ENCODE measurements at places on chromosomes 12 and 14.

- DNase-seq, result no peak
Measured at GRCh38 chr14:68391311-68392014, 401.4 kb downstream of the ZFP36L1 start.

- DNase-seq, result no peak
Measured at GRCh38 chr12:104213952-104214351, 1.6 kb upstream of the TXNRD1 start.

DNA sequence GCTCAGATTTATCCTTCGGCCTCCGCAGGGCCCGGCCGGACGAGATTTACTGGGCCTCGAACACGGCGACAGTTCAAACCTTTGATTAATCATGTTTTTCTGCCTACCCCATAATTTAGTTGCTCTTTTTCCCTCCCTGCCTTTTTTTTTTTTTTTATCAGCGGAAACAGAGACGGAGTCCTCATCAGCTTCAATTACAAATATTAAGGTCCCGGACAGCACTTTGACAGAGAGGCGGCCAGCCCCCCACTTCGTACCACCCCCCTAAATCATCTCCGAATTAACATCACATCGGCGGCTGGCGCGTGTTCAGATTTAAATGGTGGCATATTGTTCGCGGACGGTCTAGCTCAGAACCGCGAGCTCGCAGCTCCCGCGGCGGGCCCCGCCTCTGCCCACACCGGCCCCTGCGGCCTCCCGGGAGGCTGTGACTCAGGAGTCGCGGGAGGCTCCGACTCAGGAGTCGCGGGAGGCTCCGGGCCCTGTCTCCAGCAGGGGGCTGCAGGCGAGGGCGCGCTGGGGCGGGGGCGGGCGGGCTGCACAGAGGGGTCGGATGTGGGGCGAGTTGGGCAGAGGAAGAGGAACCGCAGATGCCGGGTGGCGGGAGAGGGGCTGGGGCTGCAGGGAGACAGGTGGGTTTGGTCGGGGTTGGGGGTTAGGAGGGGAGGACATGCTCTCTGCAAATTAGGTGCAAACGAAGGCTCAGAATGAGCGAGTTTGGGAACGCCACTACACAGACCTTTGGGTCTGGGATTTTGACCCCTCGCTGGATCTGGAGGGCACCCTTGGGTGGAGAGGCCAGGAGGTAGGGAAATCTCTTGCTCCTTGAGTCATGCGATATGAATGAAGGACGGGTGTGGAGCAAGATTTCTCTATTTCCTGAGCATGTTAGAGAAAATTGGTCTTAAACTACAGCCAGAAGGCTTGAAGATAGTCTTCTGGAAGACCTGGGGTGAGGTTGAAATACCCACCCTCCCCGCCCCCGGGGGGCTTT is 19.6 kb upstream of the ATP5MC2 start:
- DNase-seq, result peak; percentile 25

DNA sequence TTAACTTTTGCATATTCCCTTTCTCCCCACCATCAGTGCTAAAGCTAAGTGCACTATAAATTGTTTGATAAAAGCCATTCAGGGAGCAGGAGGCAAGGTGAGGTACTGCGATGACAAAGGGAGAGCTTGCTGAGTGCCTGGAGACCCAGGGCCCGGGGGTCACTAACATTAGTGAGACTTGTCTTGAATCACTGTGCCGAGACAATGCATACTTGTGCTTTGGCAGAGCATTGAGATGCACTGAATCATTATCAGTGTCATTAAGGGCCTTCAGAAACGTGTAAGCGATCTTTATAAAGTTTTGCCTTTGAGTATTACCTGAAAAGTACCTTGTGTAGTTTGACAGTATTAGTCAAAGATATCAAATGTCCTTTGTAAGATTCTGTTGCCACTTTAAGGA is 447.5 kb downstream of the PCNX1 start:
- DNase-seq, result no peak

- no peak for DNase-seq
Measured at GRCh38 chr12:52317468-52318052, 3.6 kb downstream of the KRT83 start.

DNA sequence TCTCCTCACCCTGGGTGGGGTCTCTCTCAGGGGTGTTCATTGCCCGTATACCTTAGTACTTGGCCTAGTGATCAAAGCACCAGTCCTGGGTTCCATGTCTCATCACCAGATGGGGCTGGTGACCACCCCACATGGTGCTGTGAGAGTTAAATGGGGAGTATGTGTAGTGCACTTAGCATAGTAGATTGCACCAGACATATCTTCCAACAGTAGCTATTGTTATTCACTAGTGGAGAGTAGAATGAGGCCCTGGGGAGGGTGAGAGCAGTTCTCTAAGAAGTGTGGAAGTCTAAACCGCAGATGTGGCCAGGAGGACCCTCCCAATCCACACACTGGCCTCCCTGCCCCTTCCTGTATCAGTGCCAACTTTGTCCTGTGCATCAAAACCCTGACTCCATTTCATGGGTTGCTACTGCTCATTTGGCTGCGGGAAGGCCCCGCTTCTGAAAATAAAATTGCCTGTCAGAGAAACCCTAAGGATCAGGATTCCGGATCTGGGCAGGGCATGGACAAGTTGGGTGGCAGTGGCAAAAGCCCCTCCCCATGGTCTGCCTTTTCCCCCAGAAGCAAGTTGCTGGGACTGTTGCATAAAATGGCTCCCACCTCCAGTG is 4.4 kb downstream of the CD9 start:
- DNase-seq, result no peak

DNA sequence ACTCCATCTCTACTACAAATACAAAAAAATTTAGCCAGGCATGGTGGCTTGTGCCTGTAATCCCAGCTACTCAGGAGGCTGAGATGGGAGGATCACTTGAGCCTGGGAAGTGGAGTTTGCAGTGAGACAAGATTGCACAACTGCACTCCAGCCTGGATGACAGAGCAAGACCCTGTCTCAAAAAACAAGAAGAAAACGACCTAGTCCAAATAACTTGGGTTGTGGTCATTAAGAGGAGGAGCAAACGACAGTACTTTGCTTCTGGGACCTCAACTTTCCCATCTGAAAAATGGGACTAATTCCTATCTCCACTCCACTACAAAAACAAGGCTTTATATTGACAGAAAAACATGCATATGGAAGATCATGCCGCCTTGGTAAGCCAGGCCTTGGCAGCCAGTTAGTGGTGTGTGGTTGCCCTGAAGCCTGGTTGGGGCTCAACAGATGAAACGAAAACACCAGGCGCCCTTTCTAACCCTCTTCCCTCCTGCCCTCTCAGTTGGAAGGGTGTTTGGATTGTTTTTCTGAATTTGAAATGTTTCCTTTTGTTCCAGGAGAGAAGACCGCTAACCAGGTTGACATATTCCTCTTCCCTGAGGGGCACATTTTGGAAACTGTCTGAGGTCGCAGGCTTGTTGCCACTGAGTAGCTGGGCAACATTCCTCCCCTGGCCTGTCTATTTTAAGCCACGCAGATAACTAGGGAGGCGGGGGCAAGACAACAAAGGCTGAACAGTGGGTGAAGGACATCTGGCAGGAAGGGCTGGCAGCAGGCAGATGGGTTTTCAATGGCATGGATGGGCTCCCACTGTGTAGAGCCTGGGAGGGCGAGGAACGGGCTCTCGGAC is 13.7 kb upstream of the VPS37B start:
- DNase-seq, result no peak

DNA sequence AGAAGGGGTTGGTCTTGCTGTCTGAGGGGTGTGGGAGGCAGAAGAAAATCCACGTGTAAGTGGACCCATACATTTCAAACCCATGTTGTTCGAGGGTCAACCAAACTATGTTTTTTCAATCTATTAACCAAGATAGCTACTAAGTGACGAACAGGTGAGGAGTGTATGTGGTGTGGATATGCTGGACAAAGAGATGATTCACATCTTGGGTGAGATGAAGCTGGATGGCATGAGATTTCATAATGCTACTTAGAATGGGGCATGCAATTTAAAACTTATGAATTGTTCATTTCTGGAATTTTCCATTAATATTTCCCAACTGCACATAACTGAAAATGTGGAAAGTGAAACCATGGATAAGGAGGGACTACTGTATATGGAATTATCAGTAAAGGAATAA is 17.9 kb upstream of the KTN1 start:
- no peak for DNase-seq

DNA sequence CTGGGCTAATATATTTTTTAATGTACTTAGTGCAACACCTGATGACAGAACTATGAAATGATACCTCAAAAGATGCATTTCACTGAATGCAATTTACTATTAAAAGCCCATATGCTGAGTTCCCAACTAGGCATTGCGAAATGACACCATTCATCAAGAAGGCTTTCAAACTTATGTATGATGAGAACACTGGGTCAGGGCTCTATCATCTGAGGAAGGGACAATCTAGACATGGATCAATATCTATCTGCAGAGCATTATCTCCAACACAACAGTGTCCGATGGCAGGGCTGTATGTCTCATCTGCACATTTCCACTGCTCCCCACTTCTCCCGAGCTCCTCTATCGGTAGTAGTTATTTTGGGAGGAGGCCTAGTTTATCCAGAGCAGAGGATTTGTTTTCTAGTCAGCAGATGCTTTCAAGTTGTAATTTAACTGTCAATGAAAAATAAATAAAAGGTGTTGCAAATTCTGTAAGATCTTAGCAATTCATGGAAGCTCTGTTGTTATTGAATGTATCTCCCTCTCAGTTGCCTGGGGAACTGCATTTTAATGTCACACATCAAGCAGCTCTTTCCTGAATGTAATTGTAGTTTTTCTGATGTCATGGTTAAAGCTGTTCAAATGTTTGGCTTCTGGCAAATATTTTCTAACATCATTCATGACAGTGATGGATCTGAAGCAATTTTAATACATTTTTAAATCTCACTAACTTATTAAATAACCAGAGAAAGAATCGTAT is 7.4 kb upstream of the GCH1 start:
- DNase-seq, result no peak

Data from T-helper 17 cell (primary cell).